ENCODE measurements at places on chromosomes 11 and 22.

DNA sequence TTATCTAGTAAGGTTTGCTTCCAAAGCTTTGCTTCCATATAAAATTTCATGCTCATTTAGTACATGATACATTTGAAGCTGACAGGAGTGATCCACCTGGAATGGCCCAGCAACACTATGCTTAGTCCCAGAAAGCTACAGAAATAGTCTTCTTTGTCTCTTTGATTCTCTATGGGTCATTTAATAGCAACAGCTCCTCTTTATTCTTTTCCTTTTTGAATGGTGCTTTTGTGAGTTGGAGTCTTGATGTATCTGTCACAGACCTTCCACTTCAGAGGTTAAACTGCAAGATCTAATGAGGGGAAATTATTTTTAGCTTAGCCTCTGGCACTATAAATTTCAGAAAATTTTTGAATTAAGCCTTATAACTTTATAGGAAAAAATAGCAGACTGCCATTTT, 509.5 kb downstream of the KCNA4 start:
- DNase-seq = no peak

DNA sequence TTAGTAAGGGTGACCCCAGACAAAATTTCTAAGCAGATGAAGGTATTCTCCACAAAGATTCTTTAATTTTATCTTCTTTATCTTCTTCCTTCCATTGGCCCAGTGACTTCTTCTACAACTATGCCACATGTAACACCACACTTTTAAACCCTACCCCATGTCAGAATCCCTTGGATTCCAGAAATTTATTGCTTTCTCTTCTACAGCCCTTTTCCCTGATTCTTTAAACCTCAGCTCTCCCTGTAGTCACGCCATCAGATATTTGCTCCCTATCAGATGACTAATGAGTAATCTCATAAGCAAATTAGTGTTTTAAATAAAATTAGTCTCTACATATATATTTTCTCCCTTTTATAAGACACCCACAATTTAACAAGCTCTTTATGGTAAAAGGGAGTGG, 423.4 kb upstream of the CHORDC1 start:
- DNase-seq = no peak

DNA sequence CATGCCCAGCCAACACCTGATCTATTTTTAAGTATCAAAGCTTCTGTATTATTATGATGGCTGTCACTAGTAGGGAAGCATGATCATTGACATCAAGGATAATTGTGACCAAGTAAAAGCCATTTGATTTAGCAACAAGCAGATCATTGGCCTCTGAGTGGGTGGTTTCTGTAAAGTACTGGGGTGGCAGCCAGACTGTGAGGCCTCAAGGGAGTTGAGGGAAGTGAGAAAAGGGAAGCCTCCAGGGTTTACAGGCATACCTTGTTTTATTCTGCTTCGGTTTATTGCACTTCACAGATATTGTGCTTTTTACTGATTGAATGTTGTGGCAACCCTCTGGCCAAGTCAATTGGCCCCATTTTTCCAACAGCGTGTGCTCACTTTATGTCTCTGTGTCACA, 60.1 kb downstream of the PRR5L start:
- DNase-seq = no peak

DNA sequence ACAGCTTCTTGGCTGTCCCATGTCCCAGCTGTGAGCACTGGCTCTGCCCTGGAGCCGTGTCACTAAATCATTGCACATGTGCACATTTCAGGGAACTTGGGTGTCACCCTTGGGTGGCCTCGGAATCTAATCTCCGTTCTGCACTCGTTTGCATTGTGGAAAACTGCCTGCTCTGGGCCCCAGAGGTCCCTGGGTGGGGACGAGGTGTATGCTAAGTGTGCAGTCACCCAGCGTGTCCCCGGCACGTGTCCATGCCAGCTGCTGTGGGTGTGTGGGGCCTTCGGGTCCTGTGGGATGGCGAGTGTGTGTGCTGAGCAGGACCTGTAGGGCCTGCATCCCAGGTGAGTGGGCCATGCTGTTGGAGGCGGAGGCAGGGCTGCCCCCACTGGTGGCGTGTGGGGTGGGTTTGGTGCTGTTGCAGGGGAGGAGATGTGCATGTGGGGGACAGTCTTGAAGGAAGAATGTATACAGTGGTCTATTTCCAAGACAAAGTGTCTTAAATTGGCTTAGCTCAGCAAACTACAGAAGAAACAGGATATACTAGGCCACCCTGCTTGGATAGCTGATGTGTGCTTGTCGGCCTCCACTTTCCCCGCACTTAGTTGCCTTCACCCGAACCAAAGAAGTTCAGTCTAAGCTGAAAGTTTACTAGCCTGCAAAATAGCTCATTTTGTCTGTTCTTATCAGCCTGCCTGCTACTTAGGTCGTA, 14.6 kb downstream of the TANGO2 start:
- DNase-seq = no peak

GRCh38 chr11:95593111-95593510, 196.5 kb downstream of the FAM76B start:
- DNase-seq = no peak

DNA sequence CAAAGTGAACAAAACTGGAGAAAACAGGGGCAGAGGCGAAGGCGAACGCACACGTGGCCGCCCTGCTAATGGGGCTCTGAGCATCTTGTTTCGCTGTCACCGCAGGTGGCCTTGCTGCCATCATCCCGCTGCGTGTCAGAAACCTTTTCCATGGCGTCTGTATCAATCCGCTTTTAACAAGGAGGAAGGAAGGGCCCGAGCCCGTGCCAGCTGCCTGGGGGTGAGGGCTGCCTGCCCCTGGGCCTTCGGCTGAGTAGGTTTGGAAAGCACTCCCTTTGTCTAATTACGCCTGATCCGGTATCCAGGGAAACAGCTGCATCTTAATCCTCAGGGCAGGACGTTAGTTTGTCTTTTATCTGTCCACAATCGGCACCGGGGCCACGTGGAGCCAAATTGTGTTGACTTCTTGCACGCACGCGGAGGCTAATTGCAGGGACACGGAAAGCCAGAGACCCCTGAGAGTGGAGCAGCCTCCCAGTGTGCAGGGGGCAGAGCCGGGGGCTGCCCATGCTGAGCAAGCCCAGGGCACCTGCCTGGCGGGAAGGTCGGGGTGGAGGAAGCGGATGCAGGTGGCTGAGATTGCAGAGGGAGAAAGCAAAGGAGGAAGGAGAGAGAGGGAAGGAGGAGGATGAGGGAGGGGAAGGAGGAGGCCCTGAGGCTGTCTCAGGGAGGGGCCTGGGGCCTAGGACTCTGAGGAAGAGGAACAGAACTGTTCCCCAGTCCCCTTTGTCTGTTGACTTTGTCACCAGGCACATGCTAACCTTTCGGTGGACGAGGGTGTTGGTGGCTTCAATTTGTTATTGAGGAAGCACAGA, 19.2 kb upstream of the TH start:
- no peak for DNase-seq

DNA sequence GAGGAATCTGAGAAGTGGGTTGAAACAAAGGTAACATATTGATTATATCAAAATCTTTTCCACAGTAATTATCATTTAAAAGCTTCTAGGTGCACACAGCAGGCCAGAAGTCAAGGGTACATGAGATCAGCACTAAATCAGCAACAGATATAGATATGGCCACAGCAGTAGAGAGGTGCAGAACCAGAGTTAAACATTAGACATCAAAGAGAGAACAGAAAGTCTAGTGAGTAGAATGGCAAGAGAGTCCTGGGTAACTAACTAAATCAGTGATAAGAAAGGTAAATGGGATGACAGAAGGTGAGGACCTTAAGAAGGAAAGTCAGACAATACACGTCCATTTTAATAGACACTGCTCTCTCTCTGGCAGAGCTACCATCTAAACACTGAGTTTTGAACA, 119.5 kb upstream of the GRIA4 start:
- no peak for DNase-seq

- DNase-seq = peak; percentile 78
Measured at GRCh38 chr11:121112498-121113455, 11.7 kb downstream of the TECTA start.

- DNase-seq = no peak
Measured at GRCh38 chr22:43005106-43005505, 9.8 kb downstream of the PACSIN2 start.

GRCh38 chr22:35521358-35522224, 19.0 kb upstream of the RASD2 start:
- DNase-seq = no peak

All from H9 (cell line).